Stimulated activated CD4-positive, alpha-beta T cell treated with anti-CD3 and anti-CD28 coated beads, Interleukin-12 subunit alpha, Interleukin-12 subunit beta, amount 100 ng/mL, for 48 hours (primary cell): ENCODE measurements at places on chromosomes 2 and 18.
A peak's percentile ranks its signal among the peaks of the same experiment; 100 is the strongest.

- no peak for DNase-seq
Observed at GRCh38 chr2:96205888-96206287, 2.7 kb downstream of the STARD7 start.

GRCh38 chr2:83071352-83071751 lies 1387.7 kb downstream of the SUCLG1 start:
- DNase-seq = no peak

GRCh38 chr2:51000849-51001617 lies 30.9 kb downstream of the NRXN1 start:
- DNase-seq = no peak

DNA sequence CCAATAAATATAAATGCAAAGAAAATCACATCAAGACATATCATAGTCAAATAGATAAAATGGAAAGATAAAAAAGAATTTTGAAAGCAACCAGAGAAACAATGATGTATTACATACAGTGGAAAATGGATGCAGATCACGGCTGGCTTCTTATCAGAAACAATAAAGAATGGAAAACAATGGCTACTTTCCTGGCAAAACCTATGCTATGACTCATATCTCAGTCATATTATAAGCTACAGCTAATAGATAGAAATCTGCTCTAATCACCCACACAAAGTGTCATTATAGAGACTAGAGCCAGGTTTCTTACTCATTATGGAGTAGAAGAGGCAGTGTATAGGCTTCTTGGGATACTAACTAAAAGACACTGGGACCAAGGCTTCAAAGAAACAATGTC lies 93.5 kb upstream of the TACR1 start:
- no peak for DNase-seq

- no peak for DNase-seq
Observed at GRCh38 chr18:46051731-46052461, 20.2 kb downstream of the PSTPIP2 start.

- DNase-seq = no peak
Observed at GRCh38 chr2:43034242-43034619, 192.2 kb downstream of the ZFP36L2 start.

GRCh38 chr2:69961496-69961895 lies at the start of gene ASPRV1:
ASPRV1 (minus strand) TSS chr2:69961631; CDS start chr2:69961436, 195 bp downstream.
- no peak for DNase-seq

DNA sequence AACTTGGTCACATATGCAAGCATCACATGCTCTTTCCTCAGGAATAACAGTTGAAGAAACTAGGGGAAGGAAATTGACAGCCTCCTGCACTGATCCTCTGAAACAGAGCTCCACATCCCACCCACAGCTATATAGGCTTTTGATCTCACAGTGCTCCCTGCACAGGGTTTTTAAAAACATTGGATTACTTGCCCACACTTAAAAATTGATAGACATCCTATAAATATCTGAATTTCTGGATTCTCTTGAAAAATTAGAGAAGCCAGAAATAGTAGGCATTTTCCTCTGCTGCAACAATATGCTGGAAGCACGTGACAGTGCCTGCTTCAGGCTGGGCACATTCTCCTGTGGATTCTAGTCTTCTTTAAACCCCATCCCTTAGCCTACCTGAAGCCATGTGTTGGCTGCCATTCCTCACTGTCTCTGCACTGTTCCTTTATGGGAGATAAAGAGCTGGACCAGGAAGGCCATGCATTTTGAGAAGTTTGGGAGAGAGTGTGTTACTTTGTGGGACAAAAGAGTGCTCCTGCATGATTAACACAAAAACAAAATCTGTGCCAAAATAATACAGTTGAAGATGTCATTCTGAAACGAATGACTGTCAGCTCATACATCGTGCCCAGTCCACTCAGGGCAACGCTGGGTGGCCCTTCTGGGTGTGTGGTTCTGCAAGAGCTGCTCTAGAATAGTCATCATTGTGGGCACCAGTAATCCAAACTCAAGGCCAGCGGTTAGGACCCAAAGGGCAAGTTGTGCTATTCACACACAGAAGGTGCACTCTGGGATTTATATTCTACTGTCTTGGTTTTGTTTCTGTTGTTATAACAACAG lies 59.8 kb downstream of the GYPC start:
- DNase-seq = no peak

GRCh38 chr18:22320771-22321170 lies 96.9 kb downstream of the CTAGE1 start:
- DNase-seq = no peak

DNA sequence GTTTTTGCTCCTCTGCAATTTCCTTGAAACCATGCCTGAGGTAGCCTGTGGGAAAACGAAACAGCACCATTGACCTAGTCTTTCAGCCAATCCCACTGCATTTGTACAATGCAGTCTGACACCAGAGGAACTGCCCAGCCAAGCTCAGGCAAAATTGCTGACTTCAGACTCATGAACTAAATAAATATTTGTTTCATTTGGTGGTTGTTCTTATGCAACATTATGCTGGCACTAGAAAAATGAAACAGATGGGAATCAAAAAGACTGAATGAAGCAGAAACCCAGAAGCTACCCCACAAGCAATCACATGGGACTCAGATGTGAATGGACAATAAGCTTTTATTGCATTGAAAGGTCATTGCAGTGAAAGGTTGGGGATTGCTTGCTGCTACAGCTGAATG lies 1.7 kb downstream of the NAT8 start:
- no peak for DNase-seq

- no peak for DNase-seq
Observed at GRCh38 chr2:3296182-3296972, 81.2 kb downstream of the EIPR1 start.

DNA sequence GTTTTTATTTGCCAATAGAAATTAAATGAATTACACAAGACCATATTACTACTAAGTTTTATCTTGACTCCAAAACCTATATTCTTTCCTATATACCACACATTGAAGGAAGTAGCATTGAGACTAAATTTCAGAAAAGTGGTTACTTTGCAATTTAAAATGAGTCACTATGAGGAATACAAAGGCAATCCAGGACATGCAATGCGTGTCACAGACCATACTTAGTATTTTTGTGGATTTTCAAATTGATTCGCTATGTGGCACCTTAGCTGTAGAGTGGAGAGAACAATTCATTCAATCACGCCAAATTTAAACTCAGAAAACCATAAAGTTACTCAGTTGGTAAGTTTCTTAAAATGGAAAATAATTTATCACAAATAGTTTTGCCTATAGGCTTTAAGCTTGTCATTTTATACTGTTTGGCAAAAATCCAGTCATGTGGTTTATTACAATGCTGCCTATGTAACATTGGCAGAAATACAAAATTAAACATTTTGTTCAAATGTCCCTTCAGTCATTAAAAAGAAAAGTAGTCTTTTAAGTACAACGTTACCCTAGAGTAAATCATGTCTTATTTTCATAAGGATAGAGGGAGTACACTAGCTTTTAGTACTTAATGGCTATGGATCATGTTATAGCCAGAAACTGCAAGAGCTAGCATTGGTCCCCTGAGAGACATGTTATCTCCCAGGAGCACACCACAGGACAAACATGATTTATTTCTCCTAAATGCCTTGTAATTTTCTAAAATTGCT lies 222.8 kb upstream of the CDH7 start:
- no peak for DNase-seq

DNA sequence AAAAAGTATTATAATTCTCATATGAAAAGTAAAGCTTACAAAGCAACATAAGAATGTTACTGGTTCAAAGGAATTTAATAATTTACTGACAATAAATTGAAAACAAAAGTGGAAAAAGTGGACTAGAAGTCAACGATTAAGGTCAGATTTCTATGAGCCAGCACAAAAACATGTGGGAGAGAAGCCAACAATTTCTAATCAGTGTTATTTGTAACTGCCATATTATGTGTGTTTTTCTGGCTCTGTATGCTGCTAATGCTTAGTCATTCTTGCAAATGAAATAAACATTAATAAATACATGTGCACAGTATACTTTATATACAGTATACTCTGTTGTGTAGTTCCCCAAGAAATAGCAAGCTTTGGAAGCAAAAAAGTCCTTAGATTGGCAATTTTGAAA lies 301.3 kb upstream of the RGPD4 start:
- DNase-seq = no peak

GRCh38 chr2:228224410-228224809 lies 42.9 kb upstream of the SPHKAP start:
- DNase-seq = no peak

- DNase-seq = no peak
Observed at GRCh38 chr2:174704642-174705041, 59.6 kb downstream of the CHRNA1 start.

GRCh38 chr18:57792631-57793301 lies 10.3 kb downstream of the ATP8B1 start:
- DNase-seq = no peak

DNA sequence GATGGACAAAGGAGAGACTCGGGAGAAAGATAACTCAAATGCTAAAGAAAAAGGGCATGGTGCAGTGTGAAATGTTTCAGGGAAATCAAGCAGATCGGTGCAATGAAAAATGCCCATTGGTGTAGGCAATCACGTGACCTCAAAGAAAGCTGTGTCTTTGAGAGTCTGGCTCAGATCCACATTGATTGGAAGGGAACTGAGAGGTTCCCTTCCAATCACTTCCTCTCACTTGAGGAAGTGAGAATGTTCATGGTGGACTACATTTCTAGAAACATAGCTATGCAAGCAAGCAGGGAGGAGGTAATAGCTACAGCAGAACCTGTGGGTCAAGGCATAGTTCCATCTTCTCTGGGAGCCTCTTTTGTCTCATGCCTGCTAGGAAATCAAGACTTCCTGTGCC lies 187.4 kb downstream of the LPIN1 start:
- no peak for DNase-seq

DNA sequence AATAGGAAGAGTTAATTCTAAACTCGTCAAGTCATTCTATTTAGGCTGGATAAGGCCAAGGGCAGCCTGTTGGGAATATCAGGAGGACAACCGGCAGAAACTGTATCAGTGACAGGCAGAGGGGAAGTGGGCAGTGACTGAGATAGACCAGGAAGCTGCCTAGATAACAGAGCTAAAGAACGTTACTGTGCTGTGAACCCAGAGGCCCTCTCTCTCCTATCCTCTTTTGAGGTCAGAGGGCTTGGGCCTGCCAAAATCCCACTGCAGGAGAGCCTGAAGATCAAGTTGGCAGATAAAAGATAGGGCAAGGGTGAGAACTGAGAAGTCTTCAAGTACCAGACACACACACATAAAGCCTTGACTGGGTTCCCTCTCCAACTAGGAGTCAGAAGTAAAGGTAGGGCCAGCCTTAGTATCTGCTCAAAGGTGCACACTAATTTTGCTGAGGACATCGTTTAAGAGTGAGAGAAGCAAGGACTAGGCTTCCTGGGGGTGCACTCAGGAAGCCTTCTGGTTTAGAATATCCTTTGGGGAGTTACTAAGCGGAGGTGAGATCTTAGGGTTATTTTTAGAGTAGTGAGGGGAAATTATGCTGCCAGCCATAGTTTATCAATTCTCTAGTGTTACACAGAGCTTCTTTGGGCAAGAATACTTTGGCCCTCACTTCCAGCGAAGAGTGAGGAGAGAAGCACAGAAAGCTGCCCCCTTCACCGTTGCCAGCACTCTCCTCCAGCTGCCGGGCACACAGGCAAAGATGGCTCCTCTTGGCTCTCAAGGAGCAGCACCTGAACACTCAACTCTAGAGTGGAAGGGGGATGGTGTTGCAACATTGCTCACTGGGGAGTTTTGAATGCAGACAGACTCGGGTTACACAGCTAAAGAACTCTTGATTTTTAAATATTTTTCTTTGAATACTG lies 9.8 kb downstream of the CAVIN2 start:
- DNase-seq = no peak

- DNase-seq = no peak
Observed at GRCh38 chr2:161172901-161173540, 12.8 kb downstream of the TANK start.

- peak; percentile 7 for DNase-seq
Observed at GRCh38 chr2:157751462-157752058, 122.9 kb upstream of the ACVR1C start.

GRCh38 chr2:17388798-17389197 lies 129.4 kb downstream of the RAD51AP2 start:
- no peak for DNase-seq

- DNase-seq = no peak
Observed at GRCh38 chr2:17652681-17653394, 100.8 kb downstream of the SMC6 start.

DNA sequence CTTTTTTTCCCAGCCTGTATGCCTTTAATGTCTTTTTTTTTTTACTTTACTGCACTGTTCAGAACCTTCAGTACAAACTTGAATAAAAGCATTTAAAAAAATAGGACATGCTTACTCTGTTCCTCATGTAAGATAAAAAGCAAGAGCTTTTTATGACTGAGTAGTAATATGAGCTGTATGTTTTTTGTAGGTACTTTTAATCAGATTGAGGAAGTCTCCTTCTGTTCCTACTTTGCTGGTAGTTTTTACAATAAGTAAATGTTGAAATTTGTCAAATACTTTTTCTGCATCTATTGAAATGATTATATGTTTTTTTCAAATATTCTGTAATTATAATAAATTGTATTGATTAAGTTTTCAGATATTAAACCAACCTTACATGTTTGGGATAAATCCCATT lies 189.8 kb downstream of the FAM210A start:
- DNase-seq = no peak

- no peak for DNase-seq
Observed at GRCh38 chr18:23746851-23747250, 57.6 kb downstream of the LAMA3 start.

DNA sequence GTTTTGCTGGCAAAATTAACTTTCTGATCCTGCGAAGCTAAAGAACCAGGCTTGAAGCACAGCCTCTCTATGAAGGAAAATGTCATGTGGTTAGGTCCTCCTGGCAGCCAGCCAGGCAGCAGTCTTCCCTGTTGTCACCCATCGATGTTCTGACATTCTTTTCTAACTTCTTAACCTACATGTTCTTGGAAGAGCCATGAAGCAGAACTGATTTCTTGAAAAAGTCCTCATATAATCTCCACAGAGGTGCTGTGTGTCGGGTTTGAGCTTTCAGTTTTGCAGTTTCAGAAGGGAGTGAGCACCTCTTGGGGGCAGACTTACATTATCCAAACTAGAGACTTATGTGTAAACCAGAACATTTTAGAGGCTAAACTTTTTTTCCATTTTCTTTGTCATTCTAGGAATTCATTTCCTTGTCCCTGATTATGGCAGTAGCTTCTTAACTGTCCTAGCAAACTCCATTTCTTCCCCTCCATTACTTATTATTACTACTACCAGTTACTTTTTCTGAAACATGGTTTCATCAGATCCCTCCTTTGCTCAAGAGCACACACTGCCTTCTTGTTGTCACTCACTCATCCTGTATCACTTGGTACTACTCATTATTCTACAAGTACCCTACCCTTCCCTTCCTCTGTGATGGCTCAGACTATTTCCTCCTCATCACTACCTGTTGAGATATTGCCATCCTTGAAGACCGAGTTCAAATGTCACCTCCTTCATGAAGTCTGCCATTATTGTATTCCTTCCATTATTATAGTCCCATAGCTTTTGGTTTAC lies 31.1 kb downstream of the DOK1 start:
- DNase-seq = no peak

- no peak for DNase-seq
Observed at GRCh38 chr2:173150087-173150486, 74.4 kb downstream of the MAP3K20 start.

GRCh38 chr18:6745504-6746031 lies 16.1 kb downstream of the ARHGAP28 start:
- DNase-seq = no peak

- DNase-seq = no peak
Observed at GRCh38 chr2:157809212-157809611, 66.9 kb downstream of the ACVR1 start.

GRCh38 chr18:47985866-47986265 lies 55.4 kb upstream of the SMAD2 start:
- DNase-seq = no peak

GRCh38 chr2:155054712-155055111 lies 356.2 kb downstream of the KCNJ3 start:
- no peak for DNase-seq

- no peak for DNase-seq
Observed at GRCh38 chr2:22198381-22199283, 1074.9 kb downstream of the TDRD15 start.
